Islet precursor cell (in vitro differentiated cells): ENCODE measurements at places on chromosomes 3 and 15.

GRCh38 chr15:27702581-27702980, 396.5 kb downstream of the OCA2 start:
- no peak for DNase-seq

GRCh38 chr15:50210462-50211157, 28.6 kb downstream of the SLC27A2 start:
- peak; percentile 75 for DNase-seq

DNA sequence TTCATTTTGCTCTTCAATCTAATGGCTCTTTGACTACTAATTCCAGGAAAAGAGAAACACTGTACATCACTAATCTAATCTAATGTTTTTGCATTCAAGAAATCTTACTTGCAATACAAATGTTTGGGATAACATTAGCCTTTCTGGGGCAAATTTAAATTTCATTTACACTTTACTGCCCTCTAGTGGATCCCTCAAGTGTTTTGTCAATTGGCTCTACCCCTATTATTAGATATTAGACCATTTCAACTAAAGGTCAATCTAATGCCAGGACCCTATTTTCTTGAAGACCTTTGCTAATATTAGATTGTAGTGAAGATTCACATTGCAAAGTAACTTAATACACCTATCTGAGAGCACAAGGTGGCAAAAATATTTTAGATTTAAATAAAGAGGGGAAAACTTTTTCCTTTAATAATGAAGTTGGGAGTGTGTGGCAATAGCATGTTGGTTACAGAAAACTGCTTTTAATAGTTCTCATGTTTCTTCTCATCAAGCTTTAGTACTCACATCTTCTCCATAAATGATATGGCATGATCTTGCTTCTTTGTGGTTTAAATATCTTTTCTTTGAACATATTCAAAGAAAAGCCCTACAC, 5.0 kb downstream of the C2CD4A start:
- no peak for DNase-seq

DNA sequence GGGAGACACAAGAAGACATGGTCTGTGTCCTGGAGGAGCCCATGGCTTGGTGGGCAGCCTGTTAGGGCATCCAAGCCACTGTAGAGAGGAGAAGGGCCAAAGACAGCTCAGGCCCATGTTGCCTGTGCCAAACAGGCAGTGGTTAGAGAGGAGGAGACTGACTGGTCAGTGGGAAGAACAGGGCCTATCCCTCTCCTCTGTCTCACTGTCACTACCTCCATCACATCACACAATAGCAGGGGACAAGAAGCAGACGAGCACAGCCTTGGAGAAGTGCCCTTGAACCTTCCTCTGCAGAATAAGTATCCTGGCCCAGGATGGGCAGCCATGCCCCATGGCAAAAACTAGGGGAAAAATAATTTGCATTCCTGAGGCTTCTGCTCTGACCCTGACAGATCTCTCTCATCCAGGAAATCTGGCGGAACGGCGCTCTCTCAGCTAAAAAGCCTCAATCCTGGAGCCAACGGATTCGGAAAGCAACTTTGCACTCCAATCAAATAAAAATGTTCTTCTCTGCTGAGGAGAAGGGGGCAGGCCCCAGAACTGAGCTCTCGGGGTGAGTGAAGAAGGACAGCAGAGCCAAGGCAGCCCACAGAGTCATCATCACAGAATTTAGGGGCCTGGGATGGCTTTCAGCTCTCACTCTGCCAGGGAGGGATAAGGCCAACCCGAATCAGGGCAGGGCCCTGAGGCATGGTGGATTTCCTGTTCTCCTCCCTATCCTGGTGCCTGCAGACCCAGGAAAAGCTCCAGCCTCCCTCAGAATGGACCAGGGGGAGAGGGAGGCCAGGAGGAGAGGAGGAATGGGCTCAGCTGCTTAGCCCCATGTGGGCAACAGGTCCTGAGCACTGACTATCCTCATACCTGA, 1.6 kb downstream of the SHF start:
- DNase-seq, result no peak

DNA sequence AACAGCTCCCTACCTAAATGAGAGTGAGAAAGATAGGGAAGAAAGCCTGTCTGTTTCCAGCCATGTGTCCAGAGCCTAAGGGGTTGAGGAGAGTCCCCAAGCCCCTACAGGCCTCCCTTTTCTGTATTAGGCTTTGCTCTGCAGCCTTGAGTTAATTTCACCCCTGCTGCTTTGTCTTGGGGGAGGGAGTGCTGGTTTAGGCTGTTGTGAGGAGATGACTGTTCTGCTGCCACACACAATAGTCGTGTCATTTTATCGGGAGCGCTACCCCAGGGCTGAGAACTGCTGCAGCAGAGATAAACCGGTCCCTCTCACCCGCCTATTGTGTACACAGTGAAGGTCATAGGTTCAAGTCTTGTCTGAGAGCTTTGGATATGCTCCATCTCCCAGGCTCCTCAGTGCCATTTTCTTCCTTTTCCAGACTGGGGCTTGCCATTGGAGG, 1.4 kb downstream of the ZNF609 start:
- DNase-seq, result peak; percentile 54

DNA sequence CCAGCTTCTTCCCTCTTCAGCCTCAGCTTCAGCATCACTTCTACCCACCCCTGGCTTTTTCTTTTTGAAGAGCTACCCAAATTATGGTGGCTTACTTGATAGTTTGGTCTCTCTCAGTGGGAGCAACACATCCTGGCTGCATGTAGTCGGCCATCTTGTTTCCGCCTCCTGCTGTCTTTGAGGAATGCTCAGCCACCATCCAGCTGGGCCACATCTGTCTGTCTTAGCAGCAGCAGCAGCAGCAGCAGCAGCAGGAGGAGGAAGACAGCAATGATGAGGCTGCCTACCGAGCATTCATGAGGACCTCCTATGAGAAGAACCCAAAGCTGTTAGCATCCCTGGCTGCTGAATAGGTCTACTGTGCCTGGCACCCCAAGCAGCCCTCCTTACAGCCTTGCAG, 19.7 kb downstream of the IL16 start:
- no peak for DNase-seq

DNA sequence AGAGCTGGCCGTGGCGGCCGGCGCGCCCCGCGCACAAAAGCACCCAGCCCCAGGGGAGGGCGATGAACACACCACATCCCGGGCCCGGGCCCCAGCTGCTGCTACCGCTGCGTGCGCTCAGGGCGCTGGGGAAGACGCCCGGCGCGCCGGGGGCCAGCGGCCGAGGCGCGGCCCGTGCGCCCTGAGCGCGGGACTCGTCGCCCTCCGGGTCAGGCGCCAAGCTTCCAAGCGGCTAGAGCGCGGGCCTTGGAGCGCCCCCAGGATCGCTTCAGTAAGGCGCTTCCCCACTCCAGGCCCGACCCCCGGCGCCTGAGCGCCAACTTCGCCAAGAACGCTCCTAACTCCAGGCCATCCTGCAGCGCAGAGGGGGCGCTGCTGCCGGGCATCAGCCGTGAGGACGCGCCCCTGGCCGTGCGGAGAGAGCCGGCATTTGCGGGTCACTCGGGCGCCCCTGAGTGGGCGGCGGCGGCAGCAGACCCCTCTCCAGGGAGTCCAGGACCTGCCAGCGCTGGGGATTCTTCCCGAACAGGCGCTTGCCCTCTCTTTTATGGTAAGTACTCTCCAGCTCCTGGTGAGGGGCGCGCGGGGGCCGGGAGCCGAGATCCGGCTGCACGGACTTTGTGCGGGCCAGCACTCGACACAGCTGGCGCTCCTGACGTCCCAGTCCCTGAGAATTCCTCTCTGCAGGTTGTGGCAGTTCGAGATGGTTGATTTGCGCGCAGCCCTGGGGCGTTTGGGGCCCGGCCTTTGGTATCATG, 475 bp downstream of the SPSB4 start:
- peak; percentile 79 for DNase-seq

DNA sequence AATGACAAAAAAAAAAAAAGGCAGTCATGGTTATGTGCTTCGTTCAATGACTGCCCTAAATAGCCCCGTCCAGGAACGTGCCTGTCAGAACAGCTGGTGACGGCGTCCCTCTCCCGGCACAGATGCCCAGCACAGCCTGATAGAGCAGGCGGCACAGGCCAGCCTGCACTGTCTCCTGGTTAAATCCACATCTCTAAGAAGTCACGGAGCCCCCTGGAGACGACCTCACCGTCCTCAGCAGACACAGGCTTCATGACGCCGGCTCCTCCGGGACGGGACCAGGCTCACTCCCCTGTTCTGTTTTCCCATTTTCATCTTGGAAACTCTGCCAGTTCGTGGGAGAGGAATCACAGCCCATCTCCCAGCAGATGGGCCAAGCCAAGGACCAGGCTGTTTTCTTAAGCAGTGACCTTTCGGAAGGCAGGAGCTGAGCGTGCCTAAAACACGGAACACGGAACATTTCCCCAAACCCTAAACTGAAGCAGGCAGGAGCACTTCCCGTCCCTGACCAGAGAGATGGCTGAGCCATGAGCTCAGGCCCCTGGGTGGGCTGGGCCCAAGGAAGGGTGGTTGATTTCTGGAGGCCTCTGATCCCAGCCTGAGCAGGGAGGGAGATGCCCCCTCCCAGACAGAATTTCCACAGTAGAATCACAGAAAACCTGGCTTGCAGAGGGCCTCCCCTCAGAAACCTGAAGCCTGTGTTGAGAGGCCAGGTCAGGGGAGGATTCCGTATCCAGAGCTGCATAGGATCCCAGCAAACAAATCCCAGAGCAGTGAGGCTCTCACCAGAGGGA, 35.9 kb downstream of the ADCY5 start:
- DNase-seq, result no peak

DNA sequence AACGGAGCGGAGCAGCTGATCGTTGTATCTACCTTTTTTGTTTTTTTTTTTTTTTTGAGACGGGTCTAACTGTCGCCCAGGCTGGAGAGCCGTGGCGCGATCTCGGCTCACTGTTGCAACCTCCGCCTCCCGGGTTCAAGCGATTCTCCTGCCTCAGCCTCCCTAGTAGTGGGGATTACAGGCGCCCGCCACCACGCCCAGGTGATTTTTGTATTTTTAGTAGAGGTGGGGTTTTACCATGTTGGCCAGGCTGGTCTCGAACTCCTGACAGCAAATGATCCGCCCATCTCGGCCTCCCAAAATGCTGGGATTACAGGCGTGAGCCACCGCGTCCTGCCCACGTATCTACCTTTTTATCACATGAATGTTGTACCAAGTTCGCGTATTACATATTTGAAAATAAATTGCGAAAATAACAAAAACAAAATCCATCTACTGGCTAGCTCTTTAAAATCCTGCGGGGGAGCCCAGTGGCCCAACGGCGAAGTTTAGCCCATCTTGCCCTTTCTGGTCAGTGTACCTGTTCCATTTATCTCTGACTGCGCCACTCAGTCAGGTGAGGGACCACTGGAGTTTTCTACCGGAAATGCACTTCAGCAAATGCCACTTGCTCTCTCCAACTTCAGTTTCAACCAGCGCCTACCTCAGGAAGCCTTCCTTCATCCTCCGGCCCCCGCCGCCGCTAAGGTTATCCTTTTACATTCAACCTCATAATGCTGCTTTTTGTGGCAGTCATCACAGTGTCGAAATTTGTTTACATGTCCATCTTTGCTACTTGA, 1.2 kb upstream of the EIF3J start:
- peak; percentile 66 for DNase-seq

DNA sequence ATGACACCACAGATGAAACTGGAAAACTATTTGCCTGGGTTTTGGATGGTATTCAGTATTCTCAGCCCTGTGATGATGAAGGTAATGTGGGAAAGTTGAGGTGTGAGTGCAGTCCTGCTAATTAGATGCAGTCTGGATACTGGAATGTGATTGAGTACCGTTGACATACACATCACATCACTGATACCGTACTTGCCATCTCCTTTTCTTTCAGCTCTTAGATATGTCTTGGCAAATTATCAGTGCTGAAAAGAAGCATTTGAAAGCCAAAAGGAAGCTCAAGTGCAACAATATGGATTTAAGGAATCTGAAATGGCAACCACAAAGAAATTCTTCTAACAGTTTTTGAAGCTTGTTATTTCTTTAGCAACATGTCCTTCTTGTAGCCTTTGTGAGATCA, 381.4 kb upstream of the TGFBR2 start:
- DNase-seq, result no peak

GRCh38 chr15:36694574-36694973, 115.1 kb downstream of the CDIN1 start:
- DNase-seq, result no peak

DNA sequence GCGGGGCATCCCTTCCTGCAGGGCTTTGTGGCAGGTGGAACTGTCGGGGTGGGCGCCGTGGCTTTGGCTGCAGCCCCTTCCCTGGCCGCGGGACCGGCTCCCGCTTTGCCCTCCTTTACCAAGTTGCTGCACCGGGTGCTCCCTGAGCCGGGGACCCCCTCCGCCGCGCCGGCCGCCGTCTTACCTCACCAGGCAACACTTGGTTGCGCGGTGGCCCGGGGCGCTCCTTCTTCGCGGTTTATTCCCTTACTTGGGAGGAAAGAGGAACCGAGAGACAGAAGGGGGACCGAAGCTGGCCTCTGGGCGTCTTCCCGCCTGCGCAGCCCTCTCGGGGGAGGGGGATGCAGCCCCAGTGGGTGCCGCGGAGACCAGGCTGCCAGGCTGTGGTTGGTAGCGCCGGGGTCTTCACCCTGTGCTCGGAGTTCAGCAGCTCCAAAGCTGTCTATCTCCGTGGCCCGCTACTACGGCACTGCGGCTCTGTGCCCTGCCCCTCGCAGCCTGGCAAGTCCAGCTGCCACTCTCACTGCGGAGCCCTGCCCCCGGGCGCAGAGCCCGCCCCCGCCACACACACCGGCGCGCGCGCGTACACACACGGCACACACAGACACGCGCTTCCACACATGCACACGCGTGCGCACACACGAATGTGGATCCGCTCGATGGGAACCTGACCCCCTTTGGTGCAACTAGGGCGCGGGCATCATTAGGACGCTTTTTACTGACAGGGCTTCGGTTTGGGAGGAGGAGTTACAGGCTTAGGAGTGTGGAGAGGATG, at the start of gene DGKG:
DGKG (minus strand) TSS at position 473 of the 775 bp plus-strand sequence. CDS start 41,775 bp downstream, outside the sequence.
- DNase-seq, result peak; percentile 56

DNA sequence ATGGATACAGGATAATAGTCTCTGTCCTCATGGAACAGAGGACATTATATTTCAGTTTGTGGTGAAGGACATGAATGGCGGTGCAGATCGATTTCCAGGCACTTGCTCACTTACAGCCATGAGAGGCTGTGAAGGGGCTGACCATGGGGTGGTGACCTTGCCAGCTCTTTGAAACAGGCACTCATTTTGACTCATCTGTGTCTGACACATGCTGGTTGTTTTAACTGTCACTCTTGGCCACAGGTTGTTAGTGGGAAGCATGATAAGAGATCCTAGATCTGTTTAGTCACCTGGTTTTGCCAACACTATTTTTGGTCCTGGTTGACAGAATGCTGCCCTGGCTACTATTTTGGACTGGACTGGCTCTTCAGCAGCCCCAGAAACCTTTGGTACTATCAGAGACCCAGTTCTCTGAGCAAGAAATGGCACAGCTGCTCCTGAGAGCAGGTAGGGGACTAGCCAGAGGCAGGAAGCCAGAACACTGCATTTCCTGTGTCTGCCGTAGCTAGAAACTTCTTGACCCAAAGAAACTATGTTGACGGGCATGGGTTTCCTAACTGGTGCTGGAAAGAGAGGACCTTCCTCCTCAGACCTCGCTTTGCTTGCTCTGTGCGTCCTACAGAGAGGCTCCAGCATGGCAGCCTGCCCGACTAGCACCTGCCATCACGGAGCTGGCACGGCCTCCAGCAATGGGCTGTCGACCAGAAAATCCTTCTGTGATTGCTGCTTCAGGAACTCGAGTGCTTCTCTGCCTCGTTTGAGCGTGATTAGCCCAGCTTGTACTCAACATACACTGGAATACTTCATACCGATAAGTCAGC, 6.3 kb downstream of the PXYLP1 start:
- DNase-seq, result no peak

- no peak for DNase-seq
Measured at GRCh38 chr3:65677486-65678010, 361.2 kb downstream of the MAGI1 start.

GRCh38 chr3:11508346-11509172, 135.2 kb downstream of the VGLL4 start:
- DNase-seq, result peak; percentile 12

- no peak for DNase-seq
Measured at GRCh38 chr3:126781889-126782491, 78.0 kb downstream of the CHCHD6 start.

- DNase-seq, result peak; percentile 45
Measured at GRCh38 chr3:195899701-195900435, 8.5 kb downstream of the TNK2 start.
